Stimulated activated CD8-positive, alpha-beta memory T cell treated with anti-CD3 and anti-CD28 coated beads, Interleukin-4, amount 100 ng/mL, for 1 hour (primary cell): ENCODE measurements at places on chromosomes 16 and 17.

DNA sequence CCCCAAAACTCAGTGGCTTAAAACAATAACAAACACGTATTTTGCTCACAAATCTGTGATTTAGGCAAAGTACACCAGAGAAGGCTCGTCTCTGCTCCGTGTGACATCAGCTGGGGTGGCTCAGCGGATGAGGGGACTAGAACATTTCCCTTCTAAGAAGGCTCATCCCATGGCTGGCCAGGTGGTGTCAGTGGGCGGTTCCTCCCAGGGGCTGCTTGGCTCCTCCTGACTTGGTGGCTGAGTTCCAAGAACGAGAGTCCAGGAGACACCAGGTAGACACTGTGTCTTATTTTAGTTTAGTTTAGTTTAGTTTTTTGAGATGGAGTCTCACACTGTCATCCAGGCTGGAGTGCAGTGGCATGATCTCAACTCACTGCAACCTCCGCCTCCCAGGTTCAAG is 5.6 kb upstream of the CHMP6 start:
- DNase-seq: no peak

DNA sequence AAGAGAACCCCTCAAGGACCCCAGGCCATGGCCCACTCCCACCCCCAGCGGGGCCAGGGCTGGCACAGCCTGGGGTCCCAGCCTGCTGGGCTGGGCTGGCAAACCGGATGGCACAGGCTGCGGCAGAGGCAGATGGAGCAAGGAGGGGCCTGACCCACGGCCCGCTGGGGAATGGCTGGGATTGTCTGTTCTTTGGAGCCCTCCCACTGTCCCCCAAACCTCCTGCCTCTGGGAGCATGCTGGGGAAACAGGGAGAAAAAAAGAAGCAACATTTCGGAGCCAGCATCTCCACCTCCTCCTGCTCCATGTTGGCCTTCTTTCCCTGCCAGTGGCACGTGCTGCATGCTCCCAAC is 37.1 kb upstream of the LHX1 start:
- DNase-seq: no peak

DNA sequence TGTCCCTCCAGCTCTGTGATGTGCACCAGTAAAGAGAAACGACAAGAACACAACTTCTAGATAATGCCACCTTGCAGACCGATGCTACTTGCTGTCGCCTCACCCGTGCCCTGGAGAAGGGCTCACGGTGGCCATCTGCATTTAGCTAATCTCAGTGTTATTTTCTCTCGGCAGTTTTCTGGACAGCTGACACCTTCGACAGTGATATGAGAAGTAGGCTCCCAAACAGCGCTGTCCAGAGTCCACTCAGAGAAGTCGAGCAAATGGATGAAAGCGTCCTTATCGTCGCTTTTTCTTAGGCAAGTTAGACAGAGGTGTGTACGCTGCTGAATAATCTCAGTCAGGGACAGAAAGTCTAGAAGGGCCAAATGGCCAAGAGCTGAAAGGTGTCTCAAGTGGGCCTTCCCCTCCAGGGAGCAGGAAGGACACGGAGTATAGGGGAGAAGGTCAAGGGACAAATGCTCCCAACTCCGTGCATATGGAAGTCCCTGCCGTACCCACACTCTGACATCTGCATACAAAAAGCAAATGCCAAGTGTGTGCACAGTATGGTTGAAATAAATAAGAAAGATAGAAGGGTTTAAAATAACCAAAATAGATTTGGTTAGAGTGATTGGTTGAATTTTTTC is 42.4 kb upstream of the MYOCD start:
- no peak for DNase-seq

GRCh38 chr17:19003543-19004420 is 782 bp downstream of the FAM83G start:
- no peak for DNase-seq

GRCh38 chr17:3627769-3628167 is 8.3 kb downstream of the SHPK start:
- DNase-seq: no peak
